ENCODE measurements at places on chromosomes 7 and 10.

DNA sequence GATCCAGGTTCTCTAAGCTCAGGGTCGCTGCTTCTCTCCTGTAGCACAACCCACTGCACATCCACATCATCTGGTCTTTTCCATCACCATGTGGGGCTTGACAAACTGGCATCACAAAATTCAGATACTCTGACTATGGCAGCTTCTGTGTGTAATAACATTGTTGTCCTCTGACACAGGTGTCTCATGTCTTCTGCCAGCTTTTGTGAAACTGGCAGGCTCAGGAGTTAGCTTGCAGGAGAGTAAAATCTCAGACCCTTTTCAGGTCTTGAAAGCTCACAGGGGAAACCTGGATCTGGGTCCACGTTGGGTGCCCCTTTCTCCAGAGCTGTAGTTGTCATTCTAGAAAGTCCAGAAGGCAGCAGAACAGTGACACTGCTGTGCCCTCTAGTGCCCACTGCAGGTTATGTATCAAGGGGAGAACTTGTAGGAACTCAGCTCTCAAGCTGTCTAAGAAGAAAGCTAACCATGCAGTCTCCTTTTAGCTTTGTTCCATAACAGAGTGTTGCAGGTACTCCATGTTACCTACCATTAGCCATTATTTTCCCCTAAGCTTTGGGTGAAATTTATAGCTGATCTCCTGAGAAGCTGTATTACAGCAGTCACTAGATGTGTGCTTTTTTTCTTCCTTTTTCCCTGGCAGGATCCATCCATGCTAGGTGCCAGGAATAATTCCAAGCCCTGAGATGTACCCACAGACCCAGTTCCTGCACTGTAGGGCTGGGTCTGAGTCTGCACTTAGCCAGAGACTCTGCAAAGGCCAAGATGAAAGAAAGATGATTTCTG lies 102.7 kb downstream of the ZNF248 start:
- DNase-seq, result no peak

GRCh38 chr7:543501-544337 lies 24.1 kb upstream of the PDGFA start:
- DNase-seq, result no peak

DNA sequence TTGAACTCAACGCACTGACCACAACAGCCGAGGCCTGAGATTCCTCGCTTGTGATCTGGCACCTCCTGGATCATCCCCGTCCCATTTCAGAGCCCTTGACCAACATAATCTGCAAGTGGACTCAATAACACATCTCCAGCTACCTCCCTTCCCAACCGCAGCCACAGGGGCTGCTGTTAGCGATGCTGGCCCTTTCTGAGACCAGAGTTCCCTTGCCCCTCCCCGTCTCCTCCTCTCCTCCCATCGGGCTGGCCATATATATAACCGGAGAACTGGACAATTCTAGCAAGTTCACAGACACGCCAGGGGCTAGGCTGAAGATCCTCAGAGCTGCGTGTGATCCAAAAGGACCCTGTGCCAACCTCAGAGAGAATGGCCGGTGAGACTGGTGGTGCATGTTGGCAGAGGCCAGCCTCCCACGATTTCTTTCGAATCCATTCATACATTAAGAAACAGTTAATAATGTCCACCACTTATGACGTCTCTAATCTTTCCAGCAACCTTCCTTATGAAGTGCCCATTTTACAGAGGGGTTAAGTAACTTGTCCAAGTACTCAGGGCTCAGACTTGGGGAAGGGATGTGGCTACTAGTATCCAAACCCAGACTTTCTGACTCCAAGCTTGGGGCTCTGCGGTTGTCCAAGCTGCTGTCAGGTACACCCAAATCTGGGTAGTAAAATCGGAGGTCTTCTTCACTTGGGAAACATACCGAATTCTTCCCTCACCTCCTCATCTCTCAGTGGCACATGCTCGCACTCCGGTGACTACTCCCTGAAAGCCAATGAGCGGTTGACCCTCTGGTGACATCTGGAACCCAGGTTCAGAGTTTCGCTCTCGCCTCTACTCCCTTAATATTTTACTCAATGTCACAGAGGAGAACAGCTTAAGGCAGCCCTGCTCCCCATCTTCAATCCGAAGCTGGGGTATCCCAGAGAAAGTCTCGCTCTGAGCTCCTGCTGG lies 11.2 kb upstream of the FEZF1 start:
- no peak for DNase-seq

- no peak for DNase-seq
These were observed 11.0 kb downstream of the CPA4 start for GRCh38 chr7:130303982-130304381.

DNA sequence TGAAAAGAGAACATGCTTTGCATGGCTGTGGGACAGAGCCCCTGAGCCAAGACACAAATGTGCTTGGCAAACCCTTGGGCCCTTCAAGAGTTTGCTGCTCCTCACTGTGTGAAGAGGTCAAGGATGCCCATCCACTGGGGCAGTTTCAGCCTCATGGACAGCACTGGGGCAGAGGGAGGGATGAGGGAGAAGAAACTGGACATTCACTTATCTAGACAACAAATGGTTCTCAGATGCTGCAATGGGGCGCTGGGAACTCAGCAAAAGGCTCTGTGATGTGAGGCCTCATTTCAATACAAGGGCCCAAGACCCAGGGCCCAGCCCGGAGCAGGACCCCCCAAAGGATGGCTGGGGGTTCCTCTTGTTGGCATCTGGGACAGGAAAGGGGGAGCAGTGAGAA lies 49.1 kb downstream of the EBF3 start:
- DNase-seq, result no peak

DNA sequence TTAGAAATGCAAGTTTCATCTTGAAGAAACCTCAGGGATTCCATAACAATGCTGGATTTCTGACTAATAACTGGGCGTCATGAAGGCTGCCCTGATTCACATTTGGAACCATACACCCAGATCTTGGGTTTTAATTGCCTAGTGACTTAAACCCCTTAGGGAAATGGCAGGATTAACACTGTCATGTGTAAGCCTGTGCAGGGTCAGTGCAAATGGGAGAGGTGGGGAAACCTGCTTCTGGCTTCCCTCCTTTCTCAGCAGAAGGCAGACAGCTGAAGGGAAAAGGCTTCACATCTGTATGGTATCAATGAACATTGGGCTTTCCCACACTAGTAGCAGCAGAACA lies 364.2 kb downstream of the ANKRD30A start:
- no peak for DNase-seq

DNA sequence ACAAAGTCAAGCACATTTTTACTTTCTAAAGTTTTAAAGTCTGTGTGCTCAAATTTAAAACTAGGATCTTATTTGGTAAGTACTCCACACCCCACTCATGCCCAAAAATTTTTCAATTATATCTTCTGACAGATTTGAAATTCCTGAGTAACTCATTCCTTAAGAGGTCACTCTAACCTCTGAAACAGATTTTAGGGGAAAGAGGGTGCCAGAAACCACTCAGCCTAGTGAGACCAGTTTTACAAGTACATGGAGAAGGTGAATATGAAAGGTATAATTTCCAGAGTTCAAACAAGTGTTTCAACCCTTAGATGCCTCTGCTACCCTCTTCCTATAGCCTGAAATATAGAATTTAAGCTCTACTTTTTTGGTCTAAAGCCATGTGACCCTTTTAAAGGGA lies 79.2 kb downstream of the C7orf25 start:
- DNase-seq, result no peak

DNA sequence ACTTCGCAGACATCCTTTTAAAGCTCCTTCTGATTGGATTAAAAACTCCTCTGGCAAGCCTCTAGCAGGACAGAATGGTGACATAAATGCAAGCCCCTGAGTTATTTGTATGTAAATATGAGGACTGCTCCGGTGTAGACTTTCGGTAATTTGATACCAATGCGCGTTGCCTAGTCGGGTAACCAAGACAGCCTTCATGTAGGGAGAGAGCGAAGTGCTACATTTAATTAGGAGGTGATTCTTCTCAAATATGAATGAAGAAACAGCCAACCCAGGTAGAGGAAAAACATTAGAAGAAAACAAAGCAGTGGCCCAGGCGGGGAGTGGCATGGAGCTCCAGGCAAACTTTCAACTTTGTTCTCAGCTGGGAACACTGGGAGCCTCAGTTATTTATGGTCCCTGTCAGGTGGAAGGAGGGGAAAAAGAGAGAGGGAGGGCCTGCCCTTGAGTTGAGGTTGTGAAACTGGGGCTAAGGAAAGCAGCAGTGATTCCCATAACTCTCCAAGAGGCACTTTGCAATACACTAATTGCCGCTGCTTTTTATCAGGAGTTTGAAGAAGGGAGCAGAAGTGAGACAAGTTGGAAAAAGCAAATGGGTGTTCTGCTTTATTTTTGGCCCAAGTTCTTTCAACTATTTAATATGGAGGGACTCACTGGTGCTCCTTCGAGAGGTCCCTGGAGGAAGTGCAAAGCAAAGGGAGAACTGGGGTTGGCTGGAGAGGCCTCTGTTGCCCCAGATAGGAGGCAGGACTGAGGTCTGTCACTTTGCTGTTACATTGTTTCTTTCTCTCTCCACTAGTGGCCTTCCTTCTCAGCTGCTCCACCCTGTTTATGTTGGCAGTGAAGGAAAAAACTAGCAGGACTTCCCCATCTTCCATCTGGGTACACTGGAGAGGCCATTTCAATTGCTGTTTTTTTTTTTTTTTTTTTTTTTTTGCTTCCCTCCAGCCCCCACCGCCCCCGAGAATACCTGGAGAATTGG lies 234.6 kb upstream of the CCDC6 start:
- DNase-seq, result no peak

All from stimulated activated CD4-positive, alpha-beta T cell treated with anti-CD3 and anti-CD28 coated beads, Interleukin-1b, Interleukin-23, amount 100 ng/mL, for 48 hours (primary cell).